ENCODE measurements at places on chromosomes 6 and 20. TPM values are rescaled to one million over a fixed set of nuclear protein-coding genes. Genes with fewer than 3 reads are reported as not detected.

- DNase-seq, result no peak
These were observed 5.2 kb downstream of the CCN2 start for GRCh38 chr6:131945971-131946370.

DNA sequence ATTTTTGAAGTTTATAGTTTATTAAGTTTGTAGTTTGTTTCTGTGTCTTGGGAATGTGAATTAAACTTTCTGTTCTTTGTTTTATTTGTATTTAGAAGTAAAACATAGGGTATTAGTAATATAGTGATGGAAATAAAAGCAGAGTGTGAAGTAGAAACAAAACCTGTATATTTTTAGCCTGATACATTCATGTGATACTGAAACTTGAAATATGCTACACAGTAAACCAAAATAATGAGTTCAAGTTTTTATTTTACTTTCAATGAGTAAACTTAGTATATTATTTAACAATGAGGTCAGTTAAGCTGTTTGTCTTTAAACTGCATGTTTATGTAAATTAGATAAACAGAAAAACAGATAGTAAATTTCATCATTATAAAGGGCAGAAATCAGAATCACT, 1592.6 kb downstream of the GRIK2 start:
- no peak for DNase-seq

- no peak for DNase-seq
These were observed 5.7 kb downstream of the BCL2L1 start for GRCh38 chr20:31716818-31717477.

- peak; percentile 83 for DNase-seq
These were observed at the start of gene CCND3 for GRCh38 chr6:41941280-41942066. TSS of gene CCND3 (minus strand) at chr6:41941808. CDS start at chr6:41941649, 159 bp downstream.

GRCh38 chr20:46970937-46971630, 76.4 kb downstream of the EYA2 start:
- DNase-seq, result no peak

DNA sequence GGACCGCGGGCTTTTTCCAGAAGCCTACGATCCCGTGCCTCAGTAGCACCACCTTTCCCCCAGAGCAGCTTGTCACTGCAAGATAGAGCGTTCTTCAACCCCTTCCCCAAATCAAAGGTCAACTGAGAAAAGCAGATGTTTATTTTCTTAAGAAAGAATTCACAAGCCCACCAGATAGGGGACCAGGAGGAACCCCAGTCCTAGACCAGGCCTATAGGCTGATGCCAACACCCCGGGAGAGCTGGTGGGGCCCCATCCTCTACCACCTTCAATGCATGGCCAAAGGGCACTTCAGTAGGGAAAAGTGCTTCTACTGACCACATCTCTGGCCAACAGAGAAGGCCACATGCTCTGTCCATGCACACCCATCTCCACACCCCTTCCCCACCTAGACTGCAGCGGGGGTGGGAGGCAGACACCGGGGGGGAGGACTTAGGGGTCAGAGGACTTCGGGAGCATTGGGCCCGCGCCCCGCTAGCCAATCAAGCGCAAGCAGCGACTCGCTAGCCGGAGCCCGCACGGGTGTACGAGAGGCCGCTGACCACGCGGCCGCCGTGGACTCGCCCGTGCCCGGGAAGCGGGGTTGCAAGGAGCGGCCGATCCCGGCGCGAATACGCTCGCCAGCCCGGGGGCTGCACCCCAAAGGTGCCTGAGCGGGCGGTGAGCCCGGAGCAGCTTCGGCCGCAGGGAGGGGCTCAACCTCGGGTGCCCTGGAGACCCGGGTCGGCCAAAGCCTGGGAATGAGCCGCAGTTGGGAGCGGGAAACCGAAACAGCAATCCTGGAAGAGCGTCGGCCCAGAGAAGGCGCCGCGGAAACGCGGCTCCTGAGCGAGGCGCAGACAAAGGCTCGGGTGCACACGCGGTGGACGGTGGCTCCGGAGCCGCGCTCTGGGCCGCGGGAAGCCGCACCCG, 2.8 kb downstream of the PDE10A start:
- DNase-seq, result no peak

DNA sequence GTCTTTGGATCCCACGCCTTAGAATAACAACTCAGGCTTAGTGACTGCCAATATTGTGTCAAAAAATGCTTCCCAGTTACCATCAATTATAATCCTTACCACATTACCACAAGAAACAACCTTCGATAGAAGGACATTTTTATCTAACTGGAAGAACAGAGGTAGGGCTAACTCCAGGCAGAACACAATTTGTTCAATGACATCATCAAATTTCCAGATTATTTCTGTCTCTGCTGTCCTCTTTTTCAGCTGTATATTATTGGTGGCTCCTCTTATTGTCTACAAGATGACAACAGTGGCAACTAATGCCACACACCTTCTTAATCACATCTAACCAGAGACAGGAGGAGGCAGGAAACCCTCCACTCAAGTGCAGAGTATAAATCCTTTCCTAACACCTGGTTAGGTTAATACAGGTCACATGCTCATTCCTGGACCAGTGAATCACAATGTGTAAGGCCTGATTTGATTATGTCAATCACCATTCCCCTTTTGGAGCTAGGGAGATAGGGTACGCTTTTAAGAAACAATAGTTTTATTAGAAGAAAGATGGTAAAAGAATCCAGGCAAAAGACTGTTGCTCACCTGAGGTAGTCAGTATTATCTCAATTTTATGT, 18.0 kb downstream of the KHDC1L start:
- DNase-seq, result no peak

DNA sequence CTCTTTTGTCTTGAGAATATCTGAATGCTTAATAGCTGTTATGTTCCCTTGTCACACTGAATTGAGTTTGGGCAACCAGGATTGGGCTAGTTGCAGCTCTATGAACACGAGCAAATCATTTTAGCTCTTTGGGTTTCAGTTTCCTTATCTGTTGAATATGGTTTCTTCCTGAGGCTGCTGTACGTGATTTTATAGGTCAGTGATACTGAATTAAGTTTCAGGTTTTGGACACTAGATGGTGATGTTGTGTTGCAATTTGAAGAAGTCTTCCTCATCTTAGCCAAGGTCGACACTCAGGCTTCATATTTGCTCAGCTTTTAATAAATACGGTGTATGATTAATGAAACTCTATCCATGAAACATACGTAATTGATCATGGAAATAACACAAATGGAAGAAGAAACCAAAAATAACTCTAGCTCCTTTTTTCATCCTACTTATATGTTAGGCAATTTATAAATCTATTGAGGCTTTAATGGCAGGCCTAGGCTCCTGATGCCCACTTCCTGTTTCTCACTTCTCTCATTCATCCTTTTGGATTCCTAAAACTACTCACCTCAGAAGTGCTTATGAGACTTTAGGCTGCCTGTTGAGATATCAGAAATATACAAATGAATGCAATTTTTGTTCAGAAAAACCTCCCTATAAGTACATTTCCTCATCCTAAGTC, 354.1 kb upstream of the MAP3K7 start:
- no peak for DNase-seq

- no peak for DNase-seq
These were observed 37.6 kb downstream of the NRN1 start for GRCh38 chr6:5968817-5969734.

DNA sequence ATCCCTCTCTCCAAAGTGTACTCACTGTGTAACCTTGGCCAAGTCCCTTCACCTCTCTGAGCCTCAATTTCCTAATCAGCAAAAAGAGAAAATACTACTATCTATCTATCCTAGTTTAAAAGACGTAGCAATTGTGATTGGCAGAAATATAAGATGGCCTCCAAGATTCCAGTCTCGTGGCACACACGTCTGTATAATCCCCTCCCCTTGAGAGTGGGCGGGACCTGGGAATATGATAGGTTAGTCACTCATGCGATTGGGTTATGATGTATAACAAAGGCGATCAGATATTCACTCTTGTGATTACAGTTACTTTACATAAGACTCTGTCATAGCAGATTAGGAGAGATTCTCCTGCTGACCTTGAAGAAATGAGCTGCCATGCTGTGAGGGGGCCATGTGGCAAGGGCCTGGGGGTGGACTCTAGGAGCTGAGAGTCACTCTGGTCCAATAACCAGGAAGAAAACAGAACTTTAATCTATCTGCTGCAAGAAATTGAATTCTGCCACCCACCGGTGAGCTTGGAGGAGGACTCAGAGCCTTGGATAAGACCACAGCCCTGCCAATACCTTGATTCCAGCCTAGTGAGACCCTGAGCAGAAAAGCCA, 6.0 kb downstream of the CPNE5 start:
- DNase-seq, result no peak

DNA sequence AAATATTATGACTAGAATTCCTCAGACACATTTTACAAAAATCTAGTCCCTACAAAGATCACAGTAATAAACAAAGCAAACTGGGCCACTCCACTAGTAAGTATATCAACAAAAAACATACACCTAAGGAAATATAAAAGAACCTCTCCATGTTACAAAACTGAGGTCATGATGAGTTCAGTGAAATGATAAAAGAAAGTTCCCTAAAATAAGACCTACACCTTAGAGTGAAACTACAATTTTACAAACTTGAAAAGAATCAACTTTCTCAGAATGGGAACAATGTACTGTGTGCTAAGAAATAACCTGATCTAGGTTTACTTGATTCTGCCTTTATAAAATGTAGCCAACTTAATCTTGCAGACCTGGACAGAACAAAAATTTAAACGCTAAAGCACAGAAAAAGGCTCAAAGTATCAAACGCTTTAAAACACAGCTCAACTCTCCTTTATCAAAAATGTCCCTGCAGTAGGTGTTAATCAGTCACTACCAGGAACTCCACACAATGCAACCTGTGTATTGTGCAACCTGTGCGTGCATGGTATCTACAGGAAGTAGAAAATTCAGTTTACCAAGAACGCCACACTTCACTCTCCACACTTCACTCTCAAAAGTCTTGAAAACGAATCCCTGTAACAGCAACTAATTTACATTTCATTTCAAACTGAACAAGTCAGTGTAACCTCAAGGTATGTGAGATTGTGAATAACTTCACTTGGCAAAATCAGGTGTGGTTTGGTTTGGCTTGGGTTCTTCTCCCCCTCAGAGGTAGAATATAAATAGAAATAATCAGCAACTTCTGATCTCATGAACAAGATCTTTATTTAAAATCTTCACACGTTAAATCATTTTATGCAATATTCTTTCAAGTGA, 1.8 kb downstream of the RALGAPA2 start:
- DNase-seq, result peak; percentile 67

DNA sequence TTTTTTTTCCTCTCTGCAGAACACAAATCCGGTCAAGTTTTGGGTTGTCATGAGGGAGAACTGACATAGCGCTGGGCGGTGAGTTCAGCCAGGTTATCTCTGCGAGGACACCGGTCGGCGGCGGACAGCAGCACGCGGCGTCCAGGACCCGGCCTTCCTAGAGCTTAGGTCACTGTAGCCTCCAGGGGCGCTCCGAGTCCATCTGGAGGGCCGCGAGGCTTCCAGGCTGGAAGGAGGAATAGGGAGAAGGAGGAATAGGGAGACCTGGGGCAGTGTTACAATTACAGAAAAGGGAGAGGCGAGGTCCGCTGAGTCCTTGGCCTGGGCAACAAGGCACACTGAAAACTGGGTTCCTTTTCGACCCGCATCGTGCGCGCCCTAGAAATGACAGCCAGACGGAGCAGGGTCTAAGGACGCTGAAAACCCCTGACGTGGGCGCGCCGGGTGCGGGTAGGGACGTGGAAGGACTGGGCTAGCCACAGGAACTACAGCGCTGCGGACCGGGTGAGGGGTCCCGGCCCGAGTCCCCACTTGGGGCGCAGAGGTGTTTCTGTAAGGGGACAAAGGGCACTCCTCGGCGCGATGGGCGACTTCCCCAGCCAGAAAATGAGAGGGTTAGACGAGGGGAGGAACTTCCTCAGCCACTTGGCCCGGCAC, 536 bp upstream of the FNDC1 start:
- no peak for DNase-seq

DNA sequence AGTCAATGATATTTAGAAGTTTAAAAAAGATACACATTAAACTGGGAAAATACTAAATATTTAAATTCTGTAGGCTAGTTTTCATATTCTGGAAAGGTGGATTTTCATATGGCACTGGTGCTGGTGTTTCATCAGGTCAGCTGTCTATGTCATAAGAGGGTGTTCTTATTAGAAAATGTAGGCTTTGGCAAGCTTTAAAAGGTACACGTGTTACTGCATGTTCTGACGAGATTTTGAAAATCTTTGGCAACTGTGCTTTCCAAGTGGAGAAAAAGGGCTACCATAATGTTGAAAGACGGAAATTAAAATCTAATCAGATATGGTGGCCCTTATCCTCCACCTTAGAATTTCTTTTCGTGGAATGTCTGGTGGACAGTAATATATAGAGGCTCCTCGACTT, 30.0 kb downstream of the SLC22A3 start:
- DNase-seq, result peak; percentile 35

DNA sequence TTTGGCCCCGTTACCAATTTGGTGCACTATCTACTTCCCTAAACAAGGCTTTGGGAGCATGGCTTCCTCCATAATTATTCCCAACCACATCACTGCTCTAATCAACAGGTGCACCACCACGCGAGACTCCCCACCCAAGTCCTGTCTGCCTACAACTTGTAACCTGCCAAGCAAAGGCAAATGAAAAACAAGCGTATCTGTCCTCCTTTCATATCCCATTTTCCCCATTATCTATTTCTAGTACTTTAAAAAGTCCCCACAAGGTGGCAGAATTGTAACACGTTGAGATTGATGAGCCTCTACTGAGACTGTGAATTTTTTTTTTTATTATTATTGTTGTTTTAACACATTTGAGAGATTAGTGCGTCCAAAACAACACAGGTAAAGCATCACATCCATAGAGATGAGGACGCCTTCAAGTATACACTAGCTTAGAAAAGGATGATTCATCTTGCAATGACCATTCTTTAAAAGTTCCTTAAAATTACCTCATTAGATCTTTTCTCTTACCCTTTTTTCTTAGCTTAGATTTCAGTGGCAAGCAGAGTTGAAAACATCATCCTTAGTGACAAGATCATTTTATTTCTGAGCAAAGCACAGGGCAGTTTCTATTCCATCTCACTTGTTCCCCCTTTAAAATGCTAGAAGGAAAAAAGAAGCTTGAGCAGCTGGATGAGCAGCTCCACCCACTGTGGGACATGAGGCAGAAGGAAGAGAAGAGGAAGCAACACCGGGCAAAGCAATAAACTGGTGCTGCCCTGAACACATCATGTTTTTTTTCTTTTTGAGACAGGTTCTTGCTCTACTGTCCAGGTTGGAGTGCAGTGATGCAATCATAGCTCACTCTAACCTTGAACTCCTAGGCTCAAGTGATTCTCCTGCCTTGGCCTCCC, 210.8 kb downstream of the ARHGAP18 start:
- DNase-seq, result peak; percentile 36

DNA sequence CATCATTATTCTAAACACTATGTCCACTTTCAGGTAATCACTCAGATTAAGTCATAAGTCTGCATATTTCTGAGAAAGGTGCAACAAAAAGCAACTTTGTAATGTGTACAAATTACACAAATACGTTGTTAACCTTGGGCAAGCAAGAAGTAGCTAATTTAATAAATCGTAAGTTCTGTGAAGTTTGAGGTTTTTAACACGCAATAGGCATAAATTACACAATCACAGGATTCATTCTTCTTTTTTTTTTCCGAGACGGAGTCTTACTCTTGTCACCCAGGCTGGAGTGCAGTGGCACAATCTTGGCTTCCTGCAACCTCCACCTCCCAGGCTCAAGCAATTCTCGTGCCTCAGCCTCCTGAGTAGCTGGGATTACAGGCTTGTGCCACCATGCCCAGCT, 57.2 kb upstream of the F13A1 start:
- no peak for DNase-seq

GRCh38 chr6:75481394-75481793, 12.2 kb downstream of the FILIP1 start:
- DNase-seq, result no peak

The C6orf15 gene
- total RNA-seq, result not detected

The DEFB129 gene
- total RNA-seq, result not detected

The SLC24A3 gene
- 8.0 TPM for total RNA-seq

The SLC35F1 gene
- 1.5 TPM for total RNA-seq

The CCNC gene
- 83.4 TPM for total RNA-seq

The SOX18 gene
- 4.7 TPM for total RNA-seq

The RAD21L1 gene
- total RNA-seq, result 3.0 TPM

The GGT7 gene
- total RNA-seq, result 28.3 TPM
